ENCODE measurements at places on chromosomes 5 and 9.

GRCh38 chr9:74412236-74412979, 84.7 kb upstream of the RORB start:
- no peak for DNase-seq

DNA sequence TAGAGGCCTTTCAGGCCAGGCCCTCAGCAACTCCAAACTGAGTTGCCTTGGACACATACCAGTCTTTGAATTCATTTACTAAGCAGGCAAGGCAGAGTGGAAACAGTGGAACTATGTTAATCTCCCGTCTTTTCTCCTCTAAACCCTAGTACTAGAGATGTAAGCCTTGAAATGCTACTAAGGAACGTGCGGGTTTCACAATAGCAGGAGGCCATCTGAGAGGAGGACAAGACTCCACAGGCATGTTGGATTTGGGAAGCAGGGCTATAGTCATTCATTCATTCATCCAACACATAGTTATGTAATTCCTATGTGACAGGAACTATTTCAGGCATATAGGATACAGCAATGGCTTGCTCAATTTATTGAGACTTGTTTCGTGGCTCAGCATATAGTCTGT, 3.3 kb upstream of the OCLN start:
- no peak for DNase-seq

DNA sequence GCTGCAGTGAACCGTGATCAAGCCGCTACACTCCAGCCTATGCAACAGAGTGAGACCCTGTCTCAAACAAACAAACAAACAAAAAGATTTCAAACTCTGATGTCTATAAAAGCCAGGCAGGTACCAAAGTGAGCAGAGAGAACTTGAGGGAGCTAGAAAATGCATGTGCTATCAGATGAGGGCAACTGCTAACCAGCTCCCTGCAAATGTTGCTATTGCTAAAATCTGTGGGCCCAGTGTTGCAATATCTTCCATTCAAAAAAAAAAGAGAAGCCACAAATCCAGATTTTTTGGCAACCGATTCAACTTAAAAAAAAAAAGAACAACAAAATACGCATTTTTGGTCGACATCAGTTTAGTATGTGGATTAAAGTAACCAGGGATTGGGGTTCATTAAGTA, 5.5 kb downstream of the UBE2D2 start:
- no peak for DNase-seq

DNA sequence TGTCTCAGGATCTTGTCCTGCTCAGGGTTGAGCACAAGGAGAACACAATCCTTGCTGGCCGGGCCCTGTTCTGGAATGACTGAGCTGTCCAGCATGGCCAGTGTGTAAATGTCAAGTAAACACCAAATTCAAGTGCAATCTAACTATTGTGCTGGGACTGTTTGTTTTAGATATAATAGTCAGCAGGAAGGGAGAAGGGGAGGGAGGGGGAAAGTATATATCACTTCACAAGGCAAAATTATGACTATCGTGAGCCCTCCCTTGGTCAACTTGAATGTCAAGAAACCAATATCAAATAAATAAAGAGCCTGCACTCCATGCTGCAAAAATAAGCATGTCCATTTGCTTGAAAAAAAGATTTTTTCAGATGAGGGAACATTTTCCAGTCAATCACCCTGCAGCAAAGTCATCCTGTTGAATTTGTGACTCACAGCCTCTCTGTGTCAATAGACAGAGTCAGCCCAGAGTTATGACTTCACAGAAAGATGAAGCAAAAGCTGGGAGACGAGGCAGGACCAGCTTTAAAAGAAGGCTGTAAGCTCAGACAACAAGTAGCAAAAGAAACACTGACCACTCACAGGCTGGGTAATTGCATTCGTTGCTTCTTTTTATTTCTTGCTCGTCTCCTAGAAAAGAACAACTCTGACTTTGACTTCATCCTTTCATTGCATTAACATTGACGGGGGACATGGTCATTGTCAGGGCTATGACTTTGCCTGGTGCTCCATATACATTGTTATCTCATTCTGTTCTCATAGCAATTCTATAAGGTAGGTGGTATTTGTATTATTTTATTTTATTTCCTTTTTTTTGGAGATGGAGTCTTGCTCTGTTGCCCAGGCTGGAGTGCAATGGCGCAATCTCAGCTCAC, 15.3 kb upstream of the KLF4 start:
- DNase-seq: no peak

DNA sequence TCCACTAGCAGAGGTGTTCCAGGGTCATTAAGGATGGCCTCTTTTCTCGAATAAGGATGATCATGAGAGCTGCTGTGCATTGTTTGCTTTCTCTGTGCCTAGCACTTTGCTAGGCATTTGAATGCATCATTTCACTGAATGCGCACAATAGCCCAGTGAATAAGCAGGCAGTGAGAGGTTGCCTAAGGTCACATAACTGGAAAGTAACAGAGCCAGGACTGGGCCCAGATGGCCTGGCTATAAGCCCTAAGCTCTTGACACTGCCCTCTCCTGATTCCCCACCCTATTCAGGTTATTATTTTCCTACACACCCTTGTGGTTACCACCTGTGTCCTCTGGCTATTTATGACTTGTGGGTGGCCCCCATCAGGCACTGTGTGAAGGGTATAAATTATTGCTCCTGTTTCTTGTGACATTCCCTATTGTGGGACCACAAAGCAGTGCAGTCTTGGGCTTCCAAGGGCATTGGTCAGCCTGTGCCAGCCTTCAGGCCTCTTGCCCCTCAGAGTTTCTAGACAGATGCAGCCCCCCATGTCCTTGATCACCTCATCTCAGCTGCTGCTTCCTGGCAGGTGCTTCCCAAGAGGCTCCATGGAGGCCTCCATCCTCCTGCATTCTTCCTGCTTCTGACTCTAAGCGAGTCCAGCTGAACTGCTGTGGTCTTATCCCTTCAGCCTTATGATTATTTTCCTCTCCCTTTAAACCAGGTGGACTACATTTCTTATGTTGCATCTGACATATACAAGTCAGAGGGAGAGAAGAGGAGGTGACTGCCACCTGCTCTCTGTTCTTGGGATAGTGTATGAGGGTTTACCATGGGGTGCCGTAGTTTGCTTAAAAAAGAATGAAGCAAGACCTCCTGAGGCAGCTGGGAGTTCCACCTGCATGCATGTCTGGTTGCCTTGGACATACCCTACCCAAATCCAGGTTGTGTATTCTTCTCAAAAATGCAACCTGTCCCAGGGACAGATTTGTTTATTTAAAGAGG, 47.6 kb downstream of the ANGPTL2 start:
- DNase-seq: no peak

GRCh38 chr9:136329211-136329627, 1.9 kb downstream of the GPSM1 start:
- no peak for DNase-seq

- no peak for DNase-seq
Observed at GRCh38 chr5:73985145-73985544, 359.1 kb downstream of the ARHGEF28 start.

GRCh38 chr9:133111808-133112662, 9.0 kb downstream of the RALGDS start:
- no peak for DNase-seq

- DNase-seq: peak; percentile 65
Observed at GRCh38 chr5:157518963-157519362, 56.6 kb downstream of the ADAM19 start.

Data from GM13976 (cell line).